ENCODE measurements at places on chromosomes 11 and 22.

- no peak for DNase-seq
Observed at GRCh38 chr11:14132312-14132711, 169.8 kb downstream of the SPON1 start.

DNA sequence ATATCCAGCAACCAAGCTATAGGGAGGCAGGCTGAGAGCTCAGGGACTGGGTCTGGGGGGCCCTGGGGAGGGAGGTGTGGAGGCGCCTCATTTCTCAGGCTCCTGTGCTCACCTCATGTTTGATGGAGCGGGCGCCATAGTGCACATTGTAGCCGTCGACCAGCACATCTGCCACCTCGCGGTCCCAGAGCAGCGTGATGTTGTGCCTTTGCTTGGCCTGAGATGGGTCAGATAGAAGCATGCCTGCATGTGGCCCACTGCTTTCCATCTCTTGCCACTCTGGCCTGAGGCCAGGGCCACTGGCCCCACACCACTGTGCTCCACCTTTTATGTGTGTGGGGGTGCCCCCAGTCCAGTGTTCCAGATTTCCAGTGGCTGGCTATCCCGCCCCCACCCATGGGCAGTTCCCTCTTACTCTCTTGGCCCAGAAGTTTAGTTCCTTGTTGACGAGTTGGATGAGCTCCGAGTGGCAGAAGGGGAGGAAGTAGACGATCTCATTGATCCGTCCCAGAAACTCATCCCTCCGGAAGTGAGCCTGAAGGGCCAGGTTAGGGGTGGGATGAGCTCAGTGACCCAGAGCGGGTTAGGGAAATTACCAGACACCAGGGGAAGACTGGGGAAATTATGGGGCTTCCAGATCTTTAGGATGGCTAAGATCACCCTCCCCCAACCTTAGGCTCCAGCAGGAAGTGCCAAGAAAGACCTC is 50.1 kb upstream of the PHOX2A start:
- no peak for DNase-seq

- DNase-seq, result no peak
Observed at GRCh38 chr11:45930031-45930794, 7.8 kb downstream of the LARGE2 start.

DNA sequence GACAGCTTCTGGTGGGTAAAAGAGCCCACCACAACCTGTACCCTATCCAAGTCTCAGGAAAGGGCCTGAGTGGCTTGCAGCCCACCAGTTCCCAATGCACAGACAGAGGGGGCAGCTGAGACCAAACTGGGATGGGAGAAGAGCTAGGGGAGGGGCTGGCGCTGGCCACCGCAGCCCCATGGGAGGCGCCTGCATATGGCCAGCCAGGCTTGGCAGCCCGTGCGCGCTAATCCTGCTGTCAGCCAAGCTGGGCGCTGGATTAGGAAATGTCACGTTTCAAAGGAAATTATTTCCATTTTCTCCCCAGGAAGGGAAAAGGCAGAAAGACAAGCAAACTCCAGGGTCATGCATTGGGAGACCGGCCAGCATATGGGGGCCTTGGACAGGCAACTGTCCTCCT is 236.8 kb downstream of the BUD13 start:
- DNase-seq, result no peak

GRCh38 chr11:35214792-35215193 is 75.8 kb downstream of the CD44 start:
- no peak for DNase-seq

- DNase-seq, result no peak
Observed at GRCh38 chr22:46815132-46815531, 52.7 kb downstream of the TBC1D22A start.

DNA sequence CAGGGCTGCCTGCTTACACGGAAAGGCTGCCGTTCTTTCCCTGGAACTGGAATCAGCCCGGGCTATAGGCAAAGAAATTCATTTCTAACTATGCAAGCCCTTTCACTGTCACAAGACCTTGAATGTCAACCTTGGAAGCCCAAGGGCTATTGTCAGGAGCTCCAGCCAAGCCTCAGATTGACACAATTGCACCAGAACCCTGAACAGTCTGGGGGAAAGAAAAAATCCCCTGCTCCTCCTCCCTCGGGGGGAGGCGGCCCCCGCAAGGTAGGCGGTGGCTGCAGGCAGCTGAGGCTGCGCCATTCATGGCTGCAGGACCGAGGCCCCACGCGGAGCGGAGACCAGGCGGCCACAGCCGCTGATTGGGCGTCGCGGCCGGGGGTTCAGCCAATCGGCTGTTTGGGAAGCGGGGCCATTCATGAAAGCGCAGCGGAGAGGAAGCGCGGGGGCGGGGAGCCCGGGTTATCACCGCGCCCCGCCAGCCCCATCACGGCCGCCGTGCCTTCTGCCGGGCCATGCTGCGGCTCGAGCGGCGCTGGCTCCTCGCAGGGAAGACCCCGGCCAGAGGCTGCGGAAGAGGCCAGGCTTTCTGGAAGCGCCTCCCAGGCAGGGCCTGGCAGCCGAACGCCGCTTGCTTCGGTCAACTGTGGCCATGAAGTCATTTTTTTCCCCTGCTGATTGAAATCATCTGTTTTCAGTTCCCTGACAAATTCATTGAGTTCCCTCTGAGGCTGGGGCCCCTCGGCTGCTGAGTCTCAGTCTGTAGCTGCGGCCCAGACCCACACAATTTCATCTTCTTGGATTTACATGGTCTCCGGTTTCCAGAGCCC is 38.1 kb upstream of the LINC01488 start:
- DNase-seq, result no peak

- peak; percentile 58 for DNase-seq
Observed at GRCh38 chr11:13462311-13462900, 616 bp downstream of the BTBD10 start.

- DNase-seq, result no peak
Observed at GRCh38 chr11:22466351-22466750, 128.2 kb downstream of the SLC17A6 start.

- DNase-seq, result no peak
Observed at GRCh38 chr11:79467761-79468160, 26.9 kb upstream of the TENM4 start.

GRCh38 chr11:1330473-1330872 is 21.0 kb upstream of the TOLLIP start:
- no peak for DNase-seq

- no peak for DNase-seq
Observed at GRCh38 chr11:134229126-134229790, 4.8 kb downstream of the VPS26B start.

DNA sequence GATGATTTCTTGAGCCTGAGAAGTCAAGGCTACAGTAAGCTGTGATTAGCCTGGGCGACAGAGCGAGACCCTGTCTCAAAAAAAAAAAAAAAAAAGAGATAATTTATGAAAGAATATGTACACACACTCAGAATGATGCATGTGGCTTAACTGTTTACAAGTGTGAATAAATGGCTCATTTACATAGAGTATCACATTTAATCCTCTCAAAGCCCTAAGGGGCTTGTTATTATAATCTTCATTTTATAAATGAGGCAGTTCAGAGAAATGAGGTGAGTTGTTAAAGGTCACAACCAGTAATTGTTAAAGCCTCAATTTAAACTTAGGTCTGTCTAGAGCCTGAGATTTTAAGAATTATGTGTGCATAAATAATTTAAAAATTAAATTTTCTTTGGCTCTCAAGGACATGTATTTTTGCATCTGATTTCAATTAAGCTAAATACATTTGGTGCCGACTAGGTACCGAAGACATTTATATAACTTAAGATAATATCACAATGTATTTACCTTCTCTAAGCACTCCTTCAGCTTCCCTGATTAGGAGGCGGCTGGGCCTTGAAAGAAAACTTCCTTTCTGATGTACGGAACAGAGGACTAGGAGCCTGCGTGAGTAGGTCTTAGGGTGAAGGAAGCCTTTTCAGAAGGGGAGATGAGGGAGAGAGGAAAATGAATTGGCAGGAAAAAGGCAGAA is 28.5 kb upstream of the DDX6 start:
- no peak for DNase-seq

GRCh38 chr11:94218372-94218771 is 86.0 kb upstream of the IZUMO1R start:
- no peak for DNase-seq

GRCh38 chr22:46044621-46045458 is 67.9 kb upstream of the WNT7B start:
- no peak for DNase-seq

- no peak for DNase-seq
Observed at GRCh38 chr22:47065756-47066615, 303.5 kb downstream of the TBC1D22A start.

- no peak for DNase-seq
Observed at GRCh38 chr11:19075636-19076035, 15.1 kb upstream of the MRGPRX2 start.

GRCh38 chr11:88523386-88524071 is 186.0 kb upstream of the CTSC start:
- no peak for DNase-seq

- peak; percentile 82 for DNase-seq
Observed at GRCh38 chr11:62909107-62909894, 11.9 kb downstream of the CHRM1 start.

GRCh38 chr11:122248939-122249338 is 132.9 kb upstream of the BLID start:
- no peak for DNase-seq

DNA sequence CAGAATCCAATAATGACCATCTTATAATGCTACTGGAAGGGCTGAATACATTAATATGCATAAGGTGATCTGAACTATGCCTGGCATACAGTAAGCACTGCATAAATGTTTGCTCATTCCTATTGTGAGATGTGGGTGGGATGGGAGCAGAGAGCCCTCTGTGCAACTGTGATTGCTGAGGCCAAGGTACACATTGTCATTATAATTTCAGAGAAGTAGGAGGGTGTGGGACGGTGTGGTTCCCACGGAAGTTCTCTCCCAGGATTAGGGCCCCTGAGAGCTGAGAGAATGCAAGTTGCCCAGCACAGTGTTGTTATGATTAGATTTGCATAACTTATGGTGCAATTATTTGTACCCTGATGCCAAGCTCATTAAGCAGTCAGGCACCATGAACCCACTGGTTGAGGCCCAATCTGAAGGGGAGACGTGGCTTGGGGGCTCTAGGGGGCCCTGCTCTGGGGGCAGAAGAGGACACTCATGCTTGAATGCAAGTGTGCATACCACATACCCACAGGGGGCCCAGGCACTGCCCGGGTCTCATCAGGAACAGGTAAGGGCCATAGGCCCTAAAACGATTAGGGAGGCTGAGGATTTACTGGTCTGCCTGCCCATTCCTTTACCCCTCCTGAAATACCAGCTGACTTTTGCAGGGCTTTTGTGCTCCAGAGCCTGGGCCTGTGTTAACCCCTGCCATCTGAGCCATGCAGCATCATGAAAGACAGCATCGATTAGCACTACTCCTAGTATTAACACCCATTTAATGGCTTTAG is 72.8 kb downstream of the THAP12 start:
- no peak for DNase-seq

GRCh38 chr11:19200410-19201201 is 1.2 kb downstream of the CSRP3 start:
- DNase-seq, result no peak

DNA sequence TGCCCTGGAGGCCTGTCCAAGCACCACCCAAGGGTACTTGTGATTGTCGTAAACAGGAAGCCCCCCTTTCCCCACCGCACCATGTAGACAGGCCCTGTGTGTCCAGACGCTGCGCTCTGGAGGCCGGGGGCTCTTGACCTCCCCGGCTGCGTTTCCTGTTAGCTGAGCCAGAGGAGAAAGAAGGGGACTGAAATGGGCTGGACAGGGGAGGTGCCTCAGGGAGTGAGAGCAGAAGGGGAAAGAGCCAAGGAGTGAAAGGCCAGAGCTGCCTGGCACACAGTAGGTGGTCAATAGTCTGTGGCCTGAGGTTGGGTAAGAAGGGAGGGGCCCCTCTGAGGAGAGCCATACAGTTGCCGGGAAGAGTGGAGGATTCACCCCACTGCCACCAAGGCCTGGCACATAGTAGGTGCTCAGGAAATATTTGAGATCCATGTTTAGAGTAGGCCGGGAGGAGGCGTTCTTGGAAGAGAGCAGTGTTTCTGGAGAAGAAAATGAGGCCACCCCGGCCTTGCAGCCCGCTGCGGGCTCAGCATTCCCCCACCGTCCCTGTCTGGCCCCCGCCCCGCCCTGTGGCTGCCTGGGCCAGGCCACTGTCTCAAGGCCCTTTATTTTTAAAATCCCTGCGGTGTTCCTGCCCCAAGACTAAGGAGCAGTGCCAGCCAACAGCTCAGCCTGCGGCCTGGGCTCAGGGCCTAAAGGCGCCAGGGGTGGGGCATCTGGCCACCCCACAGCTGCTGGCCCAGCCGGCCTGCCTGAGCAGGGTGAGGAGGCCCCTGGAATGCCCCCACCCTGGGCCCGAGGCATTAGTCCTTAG is 13.6 kb upstream of the CDC42EP1 start:
- no peak for DNase-seq

DNA sequence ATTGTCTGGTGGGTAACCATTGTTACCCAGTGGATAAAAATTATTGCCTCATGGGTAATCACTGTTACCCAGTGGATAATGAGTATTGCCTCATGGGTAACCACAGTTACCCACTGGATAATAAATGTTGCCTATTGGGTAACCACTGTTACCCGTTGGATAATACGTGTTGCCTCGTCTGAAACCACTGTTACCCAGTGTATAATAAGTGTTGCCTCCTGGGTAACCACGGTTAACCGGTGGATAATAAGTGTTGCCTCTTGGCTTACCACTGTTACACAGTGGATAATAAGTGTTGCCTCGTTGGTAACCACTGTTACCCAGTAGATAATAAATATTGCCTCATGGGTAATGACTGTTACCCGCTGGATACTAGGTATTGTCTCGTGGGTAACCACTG is 20.9 kb upstream of the NXPE4 start:
- no peak for DNase-seq

- DNase-seq, result no peak
Observed at GRCh38 chr11:86987679-86988078, 32.5 kb upstream of the FZD4 start.

DNA sequence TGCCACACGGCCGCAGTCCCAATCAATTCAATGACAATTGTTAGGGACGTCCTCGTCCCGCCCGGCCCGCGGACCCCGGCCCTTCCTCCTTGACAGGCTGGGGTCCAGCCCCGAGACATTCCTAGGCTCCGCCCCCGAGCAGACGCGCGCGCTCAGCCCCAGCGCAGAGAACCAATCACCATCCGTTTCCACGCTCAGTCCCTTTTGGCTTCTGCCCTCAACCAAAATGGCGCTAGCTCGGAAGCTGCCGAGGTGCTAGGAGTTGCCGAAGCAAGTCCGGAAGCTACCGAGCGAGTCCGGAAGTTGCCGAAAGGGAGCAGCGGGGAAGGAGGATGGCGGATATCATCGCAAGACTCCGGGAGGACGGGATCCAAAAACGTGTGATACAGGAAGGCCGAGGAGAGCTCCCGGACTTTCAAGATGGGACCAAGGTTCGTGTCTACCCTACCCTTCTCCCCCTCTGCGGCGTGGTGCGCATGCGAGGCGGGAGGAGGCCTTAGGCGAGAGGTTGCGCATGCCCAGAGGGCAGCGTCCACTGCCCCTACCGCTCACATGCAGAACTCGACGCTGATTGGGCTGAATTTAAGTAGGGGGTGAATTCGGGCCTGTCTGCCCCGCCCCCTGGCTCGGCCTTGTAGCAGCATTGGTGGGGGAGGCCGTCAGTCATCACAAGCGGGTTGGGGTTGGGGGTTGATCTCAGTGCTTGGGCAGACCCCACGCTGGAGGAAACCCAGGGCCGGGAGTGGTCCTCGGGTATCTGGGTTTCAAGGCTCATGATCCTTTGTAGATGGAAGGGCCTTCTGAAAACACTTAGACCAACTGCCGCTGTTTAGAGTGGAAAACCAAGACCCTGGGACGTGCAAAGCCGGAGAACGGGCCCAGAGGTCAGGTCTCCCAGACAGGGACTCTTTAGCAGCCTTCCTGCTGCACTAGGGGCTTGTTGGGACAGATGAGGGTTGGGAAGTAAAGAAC is at the start of gene AIP:
Gene AIP, plus strand, starts transcription at position 200 of the 972 bp plus-strand sequence. Its CDS starts 133 bp downstream, at position 333.
- DNase-seq, result peak; percentile 100

Data from HuH-7 (cell line).